Epithelial cell of alveolus of lung (primary cell): ENCODE measurements at places on chromosomes 1 and 21. TPM values are rescaled to one million over a fixed set of nuclear protein-coding genes. Genes with fewer than 3 reads are reported as not detected.

MAEL gene
- not detected in 2 replicates for total RNA-seq

ASCL5 gene
- total RNA-seq, result not detected in 2 replicates

S100A12 gene
- total RNA-seq, result not detected in 2 replicates

ESPN gene
- total RNA-seq, result 0.13 TPM in 1 of 2 replicates, not detected in the other

CNKSR1 gene
- total RNA-seq, result 0.52 TPM in 1 of 2 replicates, not detected in the other

TNFRSF4 gene
- total RNA-seq, result 2.3 TPM in 1 of 2 replicates, not detected in the other

HTR1D gene
- total RNA-seq, result 0.39 TPM in 1 of 2 replicates, not detected in the other

FMN2 gene
- total RNA-seq, result 0.08 and 0.39 TPM in 2 replicates

ATAD3A gene
- 15.3 and 45.6 TPM in 2 replicates for total RNA-seq

CNR2 gene
- not detected in 2 replicates for total RNA-seq

TRAF5 gene
- 6.3 and 7.7 TPM in 2 replicates for total RNA-seq

BTBD8 gene
- total RNA-seq, result 3.9 and 4.9 TPM in 2 replicates

SLC26A9 gene
- total RNA-seq, result not detected in 2 replicates

AGRN gene
- total RNA-seq, result 96.1 and 101 TPM in 2 replicates

FOXO6 gene
- not detected in 2 replicates for total RNA-seq

SPRR5 gene
- total RNA-seq, result not detected in 2 replicates

CHIA gene
- total RNA-seq, result not detected in 2 replicates

NTMT2 gene
- total RNA-seq, result not detected in 2 replicates

CDCA8 gene
- 6.2 and 17.8 TPM in 2 replicates for total RNA-seq

ZBTB21 gene
- 7.5 and 11.9 TPM in 2 replicates for total RNA-seq

SLFNL1 gene
- total RNA-seq, result 0.39 and 1.4 TPM in 2 replicates

SMIM11 gene
- total RNA-seq, result 1.6 and 1.8 TPM in 2 replicates

LAD1 gene
- 0.48 and 3.4 TPM in 2 replicates for total RNA-seq

PLA2G2D gene
- not detected in 2 replicates for total RNA-seq

LMOD1 gene
- 0.56 and 1.0 TPM in 2 replicates for total RNA-seq

FCAMR gene
- not detected in 2 replicates for total RNA-seq

UBL4B gene
- not detected in 2 replicates for total RNA-seq

IFNLR1 gene
- 0.78 TPM in 1 of 2 replicates, not detected in the other for total RNA-seq

LSS gene
- total RNA-seq, result 48.7 and 103 TPM in 2 replicates

CACHD1 gene
- 4.0 and 5.0 TPM in 2 replicates for total RNA-seq

SCYL3 gene
- 4.9 and 12.2 TPM in 2 replicates for total RNA-seq

VAV3 gene
- total RNA-seq, result 0.39 TPM in 1 of 2 replicates, not detected in the other

OR10J5 gene
- total RNA-seq, result not detected in 2 replicates

RAB25 gene
- total RNA-seq, result 0.80 and 3.4 TPM in 2 replicates

CA6 gene
- not detected in 2 replicates for total RNA-seq
